Stimulated activated CD8-positive, alpha-beta memory T cell treated with anti-CD3 and anti-CD28 coated beads, Interleukin-7, amount 100 ng/mL, for 4 hours (primary cell): ENCODE measurements at places on chromosomes 2 and 18.

- peak; percentile 29 for DNase-seq
Measured at GRCh38 chr2:6773007-6773693, 92.6 kb downstream of the CMPK2 start.

GRCh38 chr18:13372531-13372951 is 154.0 kb downstream of the LDLRAD4 start:
- no peak for DNase-seq

- DNase-seq = no peak
Measured at GRCh38 chr2:235500110-235500760, 6.4 kb downstream of the AGAP1 start.

DNA sequence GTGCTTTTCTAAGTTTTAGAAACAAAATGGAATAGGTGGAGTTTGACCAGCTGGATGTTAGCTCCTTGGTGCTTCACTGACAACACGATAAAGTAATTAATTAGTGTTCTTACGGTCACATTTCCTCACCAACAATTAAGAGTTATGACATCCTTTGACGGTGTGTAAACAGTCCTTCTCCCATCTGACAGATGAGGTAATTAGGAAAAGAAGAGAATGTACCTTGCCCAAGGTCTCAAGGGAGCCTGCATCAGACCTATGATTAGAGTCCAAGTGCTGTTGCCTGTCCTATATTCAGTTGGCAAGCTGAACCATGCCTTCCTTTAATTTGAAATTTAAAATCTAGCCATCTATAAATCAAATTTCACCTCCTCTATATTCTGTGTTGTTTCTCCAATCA is 48.3 kb upstream of the STK17B start:
- no peak for DNase-seq

DNA sequence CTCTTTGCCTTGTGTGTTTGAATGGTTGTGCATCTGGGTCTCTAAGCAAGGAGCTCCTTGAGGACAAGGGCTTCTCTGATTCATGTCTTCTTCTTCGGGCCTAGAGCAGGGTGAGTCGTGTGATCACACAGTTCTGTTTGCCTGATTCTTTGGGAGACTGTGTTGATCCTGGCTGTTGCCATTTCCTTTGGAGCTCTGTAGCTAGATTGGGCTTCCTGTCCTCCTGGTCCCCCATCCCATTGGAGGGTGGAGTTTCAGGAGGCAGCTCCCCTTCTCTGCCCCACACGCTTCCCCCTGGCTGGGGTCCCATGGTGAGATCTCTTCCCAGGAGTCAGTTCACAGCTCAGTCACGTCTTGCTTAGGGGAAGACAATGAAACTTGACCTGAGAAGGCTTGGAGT is 92.8 kb downstream of the TRIB2 start:
- DNase-seq = no peak

- DNase-seq = no peak
Measured at GRCh38 chr2:191280290-191280689, 35.1 kb downstream of the MYO1B start.
